ENCODE measurements at places on chromosomes 7 and 10. TPM values are rescaled to one million over a fixed set of nuclear protein-coding genes. Genes with fewer than 3 reads are reported as not detected.

GDF10 gene
- total RNA-seq: 1.0 TPM

ASB10 gene
- total RNA-seq: 3.7 TPM

AKR1C8 gene
- total RNA-seq: not detected

MYL10 gene
- 8.4 TPM for total RNA-seq

PAPOLB gene
- under 0.01 TPM for total RNA-seq

PDZD7 gene
- 1.0 TPM for total RNA-seq

Measured in skeletal muscle tissue (tissue), 5 donors.